ENCODE measurements at places on chromosomes 12 and 14. TPM values are rescaled to one million over a fixed set of nuclear protein-coding genes. Genes with fewer than 3 reads are reported as not detected.

DNA sequence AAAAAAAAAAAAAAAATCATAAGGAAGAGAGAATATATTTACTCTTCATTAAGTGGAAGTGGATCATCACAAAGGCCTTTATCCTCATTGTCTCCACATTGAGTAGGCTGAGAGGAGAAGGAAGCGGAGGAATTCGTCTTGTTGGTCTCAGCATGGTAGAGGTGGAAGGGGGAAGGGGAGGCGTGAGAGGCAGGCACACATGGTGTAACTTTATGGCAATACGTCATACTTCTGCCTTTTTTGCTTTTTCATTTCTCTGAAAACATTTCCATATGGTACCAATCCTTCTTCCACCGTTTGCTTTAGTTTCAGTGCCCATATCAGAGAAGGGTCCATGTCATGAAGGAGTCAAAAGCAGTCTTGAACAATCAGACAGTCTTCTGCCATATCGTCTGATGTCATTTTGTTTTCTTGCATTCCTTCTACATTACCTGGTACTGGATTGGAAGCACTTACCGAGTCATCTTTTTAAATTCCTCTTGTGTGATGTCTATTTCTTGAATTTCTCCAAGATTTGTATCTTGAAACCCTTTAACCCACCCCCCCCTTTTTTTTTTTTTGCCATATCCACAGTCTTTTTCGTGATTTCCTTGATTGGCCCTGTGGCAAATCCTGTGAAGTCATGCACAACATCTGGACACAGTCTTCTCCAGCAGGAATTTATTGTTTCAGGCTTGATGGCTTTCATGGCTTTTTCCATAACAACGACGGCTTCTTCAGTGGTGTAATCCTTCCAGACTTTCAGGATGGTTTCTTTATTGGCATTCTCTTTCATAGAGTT, 8.9 kb downstream of the FUT8 start:
- no peak for DNase-seq

GRCh38 chr12:121963341-121964018, 45.1 kb downstream of the CFAP251 start:
- DNase-seq: no peak

DNA sequence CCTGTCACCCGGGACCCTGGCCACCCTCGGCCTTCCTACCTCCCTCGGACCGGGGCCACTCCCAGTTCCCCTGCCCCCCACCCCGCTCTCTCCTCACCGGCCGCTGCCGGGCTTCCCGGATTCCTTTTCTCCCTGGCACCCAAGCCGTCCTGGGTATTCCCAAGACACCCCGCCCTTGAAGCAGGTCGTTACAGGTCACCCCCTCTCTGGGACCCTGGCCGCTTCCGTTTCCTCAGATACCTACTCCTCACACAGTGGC, 493 bp downstream of the NUMB start:
- no peak for DNase-seq

DNA sequence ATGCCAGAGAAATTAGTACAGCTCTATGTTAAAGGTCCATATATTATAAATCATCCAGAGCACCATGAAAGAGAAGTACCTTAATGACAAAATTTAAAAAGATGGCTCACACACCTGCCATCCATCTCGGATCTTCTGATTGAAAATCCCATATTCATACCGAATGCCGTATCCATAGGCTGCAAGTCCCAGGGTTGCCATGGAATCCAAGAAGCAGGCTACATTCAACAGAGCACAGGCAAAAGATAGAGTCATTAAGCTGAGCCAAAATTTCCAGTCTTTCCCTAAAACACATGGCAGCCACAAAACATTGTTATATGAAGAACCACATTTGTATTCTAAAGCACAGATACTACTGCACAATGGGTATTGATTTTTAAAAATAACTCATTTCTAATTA, 12.7 kb downstream of the PYGL start:
- no peak for DNase-seq

- DNase-seq: no peak
Observed at GRCh38 chr12:79067977-79068376, 203.4 kb downstream of the SYT1 start.

- no peak for DNase-seq
Observed at GRCh38 chr12:120225852-120226640, 25.1 kb upstream of the RPLP0 start.

GRCh38 chr12:46915836-46916235, 90.0 kb upstream of the SLC38A4 start:
- no peak for DNase-seq

DNA sequence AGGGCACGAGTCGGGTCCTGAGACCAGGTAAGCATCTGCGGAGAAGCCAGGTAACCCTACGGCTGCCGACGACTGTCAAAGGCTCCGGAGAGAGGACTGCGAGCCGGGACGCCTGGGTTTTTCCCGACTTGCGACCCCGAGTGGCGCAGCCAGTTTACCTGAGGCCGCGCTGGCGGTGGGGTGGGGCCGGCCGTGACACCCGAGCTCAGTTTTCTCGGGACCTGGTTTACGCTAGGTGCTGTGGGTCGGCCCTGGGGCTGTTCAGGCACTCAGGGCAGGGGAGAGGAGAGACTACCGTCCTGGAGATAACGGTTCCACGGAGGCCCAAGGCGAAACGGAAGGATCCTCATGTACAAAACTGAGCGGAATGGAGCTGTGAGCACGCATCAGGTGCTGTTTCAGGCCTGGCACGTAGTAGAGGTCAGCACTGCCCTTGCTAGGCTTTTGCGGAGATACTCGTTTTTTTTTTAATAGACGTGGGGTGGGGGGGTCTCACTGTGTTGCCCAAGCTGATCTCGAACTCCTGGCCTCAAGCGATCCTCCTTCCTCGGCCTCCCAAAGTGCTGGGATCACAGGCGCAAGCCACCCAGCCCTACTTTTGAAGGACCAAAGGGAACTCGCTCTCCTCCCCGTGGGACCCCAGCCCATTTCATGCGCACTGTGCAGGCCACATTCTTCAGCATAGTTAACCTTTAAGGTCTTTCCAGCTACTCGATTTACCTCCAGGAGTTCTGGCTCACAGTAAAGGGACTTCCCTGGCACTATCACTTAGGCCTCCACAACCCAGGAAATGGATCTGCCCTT, 471 bp downstream of the MTRFR start:
- no peak for DNase-seq

DNA sequence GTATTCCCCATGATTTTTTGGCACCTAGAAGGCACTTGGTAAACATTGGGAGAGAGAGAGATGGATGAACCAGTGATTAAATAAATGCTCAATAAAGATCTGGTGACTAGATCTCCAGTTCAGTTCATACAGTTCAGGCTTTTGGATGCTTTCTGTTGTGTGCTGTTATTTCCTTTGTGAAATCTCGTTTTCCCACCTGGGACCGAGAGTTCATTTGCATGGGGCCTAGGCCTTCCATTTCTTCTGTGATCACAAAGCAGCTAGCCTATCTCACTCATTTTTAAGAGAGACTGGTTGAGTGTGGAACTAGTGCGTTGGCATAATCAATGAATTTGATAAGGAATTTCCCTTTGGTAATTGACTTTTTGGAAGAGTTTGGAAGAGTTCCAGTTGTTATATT, 104.0 kb downstream of the VRK1 start:
- no peak for DNase-seq

DNA sequence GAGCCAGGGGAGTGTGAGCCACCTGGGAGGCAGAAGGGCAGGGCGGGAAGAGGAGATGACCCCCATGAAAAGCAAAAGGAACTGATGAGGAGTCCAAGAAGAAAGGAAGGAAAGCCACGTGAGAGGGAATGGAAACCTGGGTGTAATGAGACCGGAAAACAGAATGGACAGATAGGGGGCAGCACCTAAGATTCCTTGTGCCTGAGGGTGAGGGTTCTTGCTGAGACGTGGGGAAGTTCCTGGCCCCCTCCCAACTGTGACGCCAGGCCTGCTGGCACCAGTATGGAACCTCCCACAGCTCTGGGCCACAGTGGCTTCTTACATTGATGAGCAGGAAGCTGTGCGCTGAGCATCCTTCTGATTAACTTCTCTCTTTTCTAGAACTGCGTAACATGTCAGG, 30.8 kb downstream of the TTC7B start:
- DNase-seq: peak; percentile 63

GRCh38 chr14:38762426-38762825, 340.6 kb downstream of the SEC23A start:
- DNase-seq: no peak

- DNase-seq: peak; percentile 40
Observed at GRCh38 chr12:95838125-95838524, 20.6 kb upstream of the SNRPF start.

DNA sequence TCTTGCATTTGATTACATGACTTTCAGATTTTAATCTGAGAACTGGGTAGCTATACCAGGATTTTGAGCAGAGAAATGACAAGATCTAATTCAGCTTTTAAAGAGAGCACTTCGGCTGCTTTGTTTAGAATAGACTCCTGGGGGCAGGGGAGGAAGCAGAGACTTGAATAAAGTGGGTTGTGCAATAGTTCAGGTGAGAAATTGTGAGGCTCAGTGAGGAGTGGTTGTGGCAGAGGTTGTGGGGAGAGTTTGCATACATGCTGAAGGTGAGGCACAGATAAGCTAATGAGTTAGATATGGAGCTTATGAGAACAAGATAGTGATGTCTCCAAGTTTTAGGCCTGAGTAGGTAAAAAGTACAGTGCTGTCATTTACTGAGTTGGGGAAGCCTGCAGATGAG, 281.4 kb downstream of the FLRT2 start:
- DNase-seq: no peak

- no peak for DNase-seq
Observed at GRCh38 chr14:105525861-105526775, at the start of gene TMEM121. TMEM121 (plus strand) TSS chr14:105526583; CDS start chr14:105528835, 2,252 bp downstream.

GRCh38 chr12:132771126-132771838, 9.7 kb upstream of the ANKLE2 start:
- no peak for DNase-seq

DNA sequence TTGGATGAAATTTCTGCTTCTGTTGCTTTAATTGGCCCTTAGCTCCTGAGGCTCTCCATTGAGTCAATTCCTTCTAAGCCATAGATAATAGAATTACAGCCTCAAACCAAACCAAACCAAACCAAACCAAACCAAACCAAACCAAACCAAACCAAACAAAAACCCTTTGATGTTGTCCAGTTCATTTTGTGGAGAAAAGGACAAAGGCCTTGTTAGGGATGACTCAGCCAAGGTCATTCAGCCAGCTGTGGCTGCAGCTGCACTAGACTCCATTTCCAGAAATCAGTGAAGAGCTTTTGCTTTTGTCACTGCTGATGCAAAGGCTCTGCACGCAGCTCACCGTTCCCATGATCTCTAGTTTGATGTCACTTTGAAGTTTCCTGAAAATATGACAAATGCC, 82.2 kb upstream of the RMST start:
- no peak for DNase-seq

GRCh38 chr14:76877871-76878270, 51.7 kb downstream of the LRRC74A start:
- DNase-seq: no peak

DNA sequence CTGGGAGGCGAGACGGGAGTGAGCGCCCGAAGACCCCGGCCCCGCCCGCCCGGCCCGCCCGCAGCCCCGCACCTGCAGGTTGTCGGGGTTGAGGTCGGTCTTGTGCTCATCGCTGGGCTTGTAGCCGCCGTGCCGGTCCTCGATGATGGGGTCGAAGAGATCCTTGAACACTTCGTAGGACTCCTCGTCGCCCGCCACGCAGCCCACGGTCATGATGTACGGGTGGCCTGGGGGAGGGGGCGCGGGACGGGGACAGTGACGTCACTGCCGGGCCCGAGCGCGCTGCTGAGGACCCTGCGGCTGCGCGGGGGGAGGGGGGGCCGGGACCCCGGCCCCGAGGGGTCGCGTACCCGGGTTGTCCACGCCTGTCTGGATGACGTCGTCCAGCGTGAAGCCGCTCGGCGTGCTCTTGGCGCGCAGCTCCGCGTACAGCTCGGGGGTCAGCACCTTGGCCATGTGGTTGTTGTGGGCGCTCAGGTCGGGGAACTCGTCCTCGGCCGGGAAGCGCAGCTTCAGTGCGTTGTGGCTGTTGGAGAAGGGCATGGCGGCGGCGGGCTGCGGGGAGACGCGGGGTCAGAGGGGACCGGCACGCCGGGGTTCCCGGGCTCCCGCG, 573 bp downstream of the CKB start:
- DNase-seq: peak; percentile 35

- DNase-seq: no peak
Observed at GRCh38 chr12:25767606-25768005, 190.9 kb upstream of the RASSF8 start.

DNA sequence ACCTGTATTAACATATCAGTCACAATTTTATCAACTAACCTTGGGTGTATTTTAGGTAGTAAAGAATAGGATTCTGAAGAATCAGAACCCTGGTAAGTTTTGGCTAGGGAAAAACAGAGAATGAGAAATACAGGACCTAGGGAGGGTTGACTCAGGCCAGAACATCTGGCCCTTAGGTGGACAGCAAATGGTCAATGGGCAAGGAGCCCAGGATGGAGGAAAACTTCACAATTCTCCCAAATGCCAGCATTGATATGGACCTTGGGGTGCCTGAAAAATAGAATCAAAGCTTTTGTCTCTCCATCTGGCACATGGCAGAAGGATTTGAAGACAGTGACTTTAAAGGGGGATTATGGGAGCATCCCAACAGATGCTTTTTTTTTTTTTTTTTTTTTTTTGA, 32.7 kb upstream of the PRPF39 start:
- DNase-seq: no peak

GRCh38 chr12:96164951-96165811, 29.0 kb upstream of the ELK3 start:
- no peak for DNase-seq

DNA sequence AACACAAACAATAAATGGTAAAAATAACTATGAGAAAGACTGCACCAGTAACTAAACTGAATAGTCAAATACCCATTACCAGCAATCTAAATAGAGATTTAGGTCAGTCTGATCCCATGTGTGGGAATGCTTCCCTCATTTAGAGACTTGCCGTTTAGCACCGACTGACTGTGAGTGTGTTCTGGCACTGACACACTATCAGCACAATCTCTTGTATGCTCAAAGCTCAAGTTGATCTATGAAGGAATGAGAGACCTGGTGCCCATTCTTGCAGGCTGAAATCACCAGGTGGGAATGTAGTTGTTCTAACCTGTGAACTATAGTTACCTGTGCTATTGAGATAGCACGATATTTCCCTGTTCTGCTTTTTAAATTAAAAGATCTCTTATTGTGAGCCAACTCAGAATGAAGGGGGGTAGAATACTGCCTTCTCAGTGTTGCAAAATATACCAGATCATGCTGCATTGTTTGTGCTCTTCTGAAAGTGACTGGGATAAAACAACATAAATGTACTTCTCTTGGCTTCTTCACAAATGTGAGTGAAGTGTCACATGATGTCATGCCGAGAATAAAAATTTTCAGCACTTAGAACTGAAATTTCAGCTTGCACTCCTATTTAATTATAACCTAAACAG, 99.6 kb downstream of the LIN7A start:
- DNase-seq: no peak

The OR6C74 gene
- not detected for polyA plus RNA-seq

The KIF26A gene
- polyA plus RNA-seq: 1.6 TPM

The HCAR3 gene
- 0.07 TPM for polyA plus RNA-seq

The OTX2 gene
- polyA plus RNA-seq: not detected

The PRB2 gene
- polyA plus RNA-seq: not detected

The BDKRB2 gene
- polyA plus RNA-seq: 0.35 TPM

The LRRC10 gene
- polyA plus RNA-seq: not detected

The CD4 gene
- polyA plus RNA-seq: 0.47 TPM

The ESPL1 gene
- 0.03 TPM for polyA plus RNA-seq

Data from psoas muscle (tissue), 8 donors.